Stimulated activated CD4-positive, alpha-beta T cell treated with anti-CD3 and anti-CD28 coated beads, Interleukin-1b, Interleukin-23, amount 100 ng/mL, for 1 hour (primary cell): ENCODE measurements at places on chromosomes 1 and 21.

DNA sequence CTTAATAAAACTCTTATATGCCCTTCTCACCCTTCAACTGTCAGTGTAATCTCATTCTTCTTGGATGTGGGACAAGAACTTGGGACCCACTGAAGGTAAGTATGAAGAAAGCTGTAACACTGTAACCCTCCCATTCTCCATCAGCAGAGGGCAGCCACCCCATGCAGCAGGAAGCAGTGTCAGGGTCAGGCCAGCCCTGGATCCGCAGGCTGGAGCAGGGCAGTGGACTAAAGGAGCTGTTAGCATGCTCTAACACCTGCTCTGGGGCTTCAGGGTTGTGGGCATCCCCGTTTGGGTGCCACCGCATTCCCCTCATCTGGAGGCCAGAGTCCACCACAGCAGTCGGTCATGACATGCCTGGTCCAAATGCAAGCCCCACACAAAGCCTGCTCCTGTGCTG lies 156.5 kb downstream of the HIVEP3 start:
- DNase-seq: no peak

DNA sequence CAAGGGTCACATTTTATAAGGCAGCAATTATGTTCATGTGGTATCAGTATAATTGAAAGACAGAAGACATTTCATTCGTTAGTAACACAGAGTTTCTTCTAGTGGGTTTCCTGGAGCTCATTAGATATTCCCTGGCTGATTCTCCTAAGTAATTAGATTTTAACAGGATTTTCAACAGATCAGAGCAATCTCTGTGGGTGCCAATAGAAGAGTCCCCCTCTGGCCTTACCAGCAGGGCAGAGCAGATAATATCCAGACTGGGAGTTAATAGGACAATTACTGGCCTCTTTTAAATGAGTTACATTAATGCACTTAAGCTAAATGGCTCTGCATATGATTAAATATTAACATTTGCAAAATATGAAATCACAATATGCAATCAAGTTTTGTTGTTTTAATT lies 74.2 kb upstream of the FOXD3 start:
- no peak for DNase-seq

DNA sequence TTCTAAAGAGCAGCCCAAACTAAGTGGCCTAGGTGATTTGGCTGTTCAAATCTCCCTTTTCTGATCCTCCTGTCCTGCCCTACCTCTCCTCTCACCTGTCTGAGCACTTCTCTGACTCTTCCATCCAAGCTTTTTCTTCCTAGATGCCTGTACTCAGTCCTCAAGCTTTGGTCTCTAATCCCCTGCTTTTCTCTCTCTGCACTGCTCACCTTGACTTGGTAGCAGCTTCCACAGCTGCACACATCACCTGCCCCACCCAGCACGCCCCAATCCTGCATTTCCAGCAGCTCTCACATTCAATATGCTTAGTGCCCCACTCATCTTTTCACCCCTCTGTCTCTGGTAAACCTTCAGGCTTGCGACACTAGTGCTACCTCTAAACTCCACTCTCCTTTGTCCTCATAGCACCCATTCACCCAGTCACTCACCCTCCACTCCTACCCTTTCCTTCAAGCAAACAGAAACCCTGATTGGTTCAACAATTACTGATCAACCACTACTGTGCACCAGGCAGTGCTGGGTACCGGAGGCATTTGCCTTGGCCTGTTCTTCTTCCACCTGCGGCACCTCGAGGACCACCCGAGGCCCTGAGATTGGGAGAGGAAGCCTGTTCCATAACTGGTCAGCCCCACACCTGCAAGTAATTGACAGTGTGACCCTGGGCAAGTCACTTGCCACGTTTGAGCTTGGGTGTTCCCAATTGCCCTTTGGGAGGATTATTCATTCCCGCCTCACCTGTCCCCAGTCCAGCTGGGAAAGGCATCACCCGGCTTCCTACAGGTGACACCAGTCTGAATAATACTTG lies 136.1 kb upstream of the EDN2 start:
- DNase-seq: no peak

- no peak for DNase-seq
These were observed 278.6 kb downstream of the SIPA1L2 start for GRCh38 chr1:232351335-232351734.

DNA sequence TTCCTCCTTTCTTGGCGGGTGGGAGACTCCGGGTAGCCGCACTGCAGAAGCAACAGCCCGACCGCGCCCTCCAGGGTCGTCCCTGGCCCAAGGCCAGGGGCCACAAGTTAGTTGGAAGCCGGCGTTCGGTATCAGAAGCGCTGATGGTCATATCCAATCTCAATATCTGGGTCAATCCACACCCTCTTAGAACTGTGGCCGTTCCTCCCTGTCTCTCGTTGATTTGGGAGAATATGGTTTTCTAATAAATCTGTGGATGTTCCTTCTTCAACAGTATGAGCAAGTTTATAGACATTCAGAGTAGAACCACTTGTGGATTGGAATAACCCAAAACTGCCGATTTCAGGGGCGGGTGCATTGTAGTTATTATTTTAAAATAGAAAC lies 2.5 kb downstream of the OLIG2 start:
- no peak for DNase-seq

GRCh38 chr1:176858433-176858916 lies 306.0 kb downstream of the ASTN1 start:
- DNase-seq: no peak

DNA sequence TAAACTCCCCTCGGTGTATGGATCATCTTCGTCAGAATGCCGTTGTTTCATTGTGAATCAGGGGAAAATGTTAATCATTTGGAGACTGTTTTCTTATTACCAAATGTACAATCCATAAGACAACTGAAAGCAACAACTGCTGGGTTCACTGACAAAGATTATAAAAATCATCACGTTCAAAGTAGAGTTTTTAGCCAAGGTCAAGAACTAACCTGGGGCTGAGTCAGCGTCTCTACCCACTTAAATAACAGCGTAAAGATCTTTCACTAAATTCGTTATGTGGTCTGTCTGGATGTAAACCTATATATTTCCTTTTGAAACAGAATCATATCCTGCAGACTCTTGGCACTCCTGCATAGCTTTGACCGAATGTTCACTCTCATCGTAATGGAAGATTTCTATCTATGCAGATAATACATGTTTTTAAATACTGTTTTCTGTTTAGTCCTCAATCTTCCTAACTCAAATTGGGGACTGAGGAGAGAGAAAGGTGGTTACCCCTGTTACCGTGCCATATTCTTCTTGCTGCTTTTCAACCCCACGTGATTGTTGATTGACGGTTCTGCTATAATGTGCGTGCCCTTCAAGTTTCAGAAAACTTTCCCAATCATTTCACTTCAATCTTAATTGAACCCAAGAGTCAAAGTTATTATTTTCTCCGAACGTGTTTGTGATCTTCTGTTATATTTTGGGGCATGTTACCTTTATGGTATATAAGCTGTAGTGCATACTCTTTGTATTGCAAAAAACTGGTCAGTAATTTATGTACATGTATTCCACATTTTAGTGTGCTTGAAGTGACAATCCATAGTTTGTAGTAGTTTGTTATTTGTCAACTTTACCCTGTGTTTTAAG lies 15.6 kb upstream of the NCMAP start:
- DNase-seq: no peak

DNA sequence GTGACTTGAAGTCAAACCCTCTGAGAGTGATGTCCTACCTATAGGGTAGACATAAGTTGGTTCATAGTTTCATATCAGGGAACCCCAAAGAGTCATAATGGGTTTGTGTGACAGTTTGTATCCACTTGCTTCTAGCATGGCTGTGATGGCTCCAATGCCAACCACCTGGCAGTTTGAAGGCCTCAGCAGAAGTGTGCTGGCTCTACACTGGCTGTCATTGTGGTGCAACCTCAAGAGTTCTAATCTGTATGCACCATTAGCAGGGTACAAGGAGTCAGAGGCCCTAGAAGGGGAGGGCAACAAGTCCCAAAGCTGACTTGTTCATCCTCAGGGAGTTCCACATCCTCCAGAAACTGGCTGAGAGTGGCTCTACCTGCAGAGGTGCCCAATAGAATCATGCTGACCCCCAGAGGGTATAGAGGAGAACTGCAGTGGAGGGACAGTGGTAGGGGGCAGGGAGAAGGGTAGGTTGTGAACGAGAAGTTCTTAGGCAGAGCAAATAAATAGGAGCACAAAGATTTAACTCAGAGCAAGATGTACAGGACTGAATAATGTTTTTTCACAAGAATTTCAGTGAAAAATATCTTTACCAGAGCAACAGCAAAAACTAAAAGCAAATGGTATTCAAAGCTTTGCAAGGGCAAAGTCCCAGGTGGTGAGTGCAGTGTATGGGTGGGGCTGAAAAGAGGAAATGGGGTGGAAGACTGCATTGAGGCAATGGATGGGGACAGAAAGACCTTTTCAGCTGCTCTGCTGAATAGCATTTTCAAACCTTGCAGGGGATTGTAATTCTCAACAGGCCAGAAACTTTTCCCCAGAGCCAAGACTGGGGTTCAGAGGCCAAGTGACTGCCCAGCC lies 3.2 kb downstream of the FCRL2 start:
- DNase-seq: no peak

DNA sequence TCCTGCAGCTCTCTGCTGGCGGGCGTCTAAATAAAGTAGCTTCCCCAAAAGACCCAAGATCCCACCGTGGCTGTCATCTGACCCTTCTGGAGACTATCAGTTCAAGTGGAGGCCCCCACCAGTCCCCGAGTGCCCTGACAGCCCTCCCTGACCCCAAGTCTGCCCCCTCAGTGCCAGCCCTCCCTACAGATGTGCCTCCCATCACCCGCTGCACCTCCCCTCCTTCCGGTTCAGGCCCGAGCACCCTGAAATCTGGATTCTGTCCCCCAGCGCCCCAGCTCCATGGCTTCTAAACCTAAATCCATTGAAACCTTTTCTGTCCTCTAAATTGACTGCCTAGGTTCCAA lies 595 bp downstream of the IL10RB start:
- no peak for DNase-seq

DNA sequence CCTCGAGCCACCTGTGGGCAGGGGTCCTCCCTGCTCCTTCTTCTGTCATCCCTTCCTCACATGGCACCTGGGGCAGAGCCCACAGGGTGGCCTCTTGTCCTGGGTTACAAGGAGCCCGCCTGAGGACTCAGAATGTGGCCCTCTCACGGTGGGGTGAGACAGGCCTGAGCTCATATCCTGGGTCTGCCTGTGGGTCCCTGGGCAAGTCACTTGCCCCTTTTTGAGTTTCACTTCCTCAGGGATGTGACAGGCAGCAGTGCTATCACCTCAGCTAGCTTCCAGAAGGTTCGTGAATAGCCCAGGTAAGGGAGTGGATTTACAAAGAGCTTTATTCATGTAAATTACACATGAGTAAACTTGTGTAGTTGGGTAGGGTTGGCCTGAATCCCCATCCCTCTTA lies 33.5 kb downstream of the HTR6 start:
- no peak for DNase-seq

DNA sequence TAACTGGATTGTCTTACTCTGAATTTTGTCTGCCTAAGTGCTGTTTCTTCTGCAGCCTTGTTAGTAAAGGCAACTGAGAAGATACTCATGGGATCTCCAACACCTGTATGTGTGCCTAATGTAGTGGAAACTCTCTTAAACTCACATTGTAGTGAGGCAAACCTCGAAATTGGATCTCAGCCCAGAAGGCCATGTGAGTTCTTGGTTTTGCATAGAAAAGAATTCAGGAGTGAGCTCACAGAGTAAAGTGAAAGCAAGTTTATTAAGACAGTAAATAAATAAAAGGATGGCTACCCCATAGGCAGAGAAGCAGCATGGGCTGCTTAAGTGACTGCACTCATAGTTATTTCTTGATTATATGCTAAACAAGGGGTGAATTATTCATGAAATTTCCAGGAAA lies 1344.7 kb downstream of the NCAM2 start:
- no peak for DNase-seq

GRCh38 chr1:107786203-107786845 lies 178.7 kb downstream of the VAV3 start:
- DNase-seq: no peak

DNA sequence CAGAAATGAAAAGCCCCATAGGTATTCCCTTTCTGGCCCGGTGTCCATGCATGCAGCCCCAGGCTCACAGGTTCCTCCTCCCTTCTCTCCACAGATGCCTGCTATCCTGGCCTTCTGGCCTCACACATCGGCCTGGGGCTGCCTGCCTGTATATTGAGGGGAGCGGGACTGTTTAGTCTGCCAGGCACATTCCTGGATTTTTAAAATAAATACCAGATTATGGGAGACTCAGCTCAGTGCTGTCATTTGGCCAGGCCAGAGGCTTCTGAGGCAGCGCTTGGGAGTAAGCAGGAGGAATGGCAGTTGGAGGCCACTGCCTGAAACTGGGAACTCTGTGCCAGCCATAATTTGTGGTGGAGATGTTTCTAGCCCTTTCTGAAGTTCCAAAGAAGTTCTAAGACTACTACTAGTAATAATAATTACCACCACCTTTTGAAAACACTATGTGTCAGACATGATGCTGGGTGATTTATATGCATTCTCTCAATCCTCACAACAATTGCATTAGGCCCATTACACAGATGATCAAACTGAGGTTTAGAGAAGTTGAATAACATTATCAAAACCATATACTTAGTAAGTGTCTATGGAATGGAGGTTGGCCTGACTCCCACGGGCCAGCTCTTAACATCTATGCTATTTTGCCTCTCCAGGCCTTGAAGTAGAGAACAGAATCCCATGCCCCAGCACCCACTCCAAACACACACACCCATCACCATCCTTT lies 107.6 kb downstream of the PLXNA2 start:
- no peak for DNase-seq

GRCh38 chr1:167726008-167726407 lies 4.2 kb downstream of the MPZL1 start:
- DNase-seq: no peak

DNA sequence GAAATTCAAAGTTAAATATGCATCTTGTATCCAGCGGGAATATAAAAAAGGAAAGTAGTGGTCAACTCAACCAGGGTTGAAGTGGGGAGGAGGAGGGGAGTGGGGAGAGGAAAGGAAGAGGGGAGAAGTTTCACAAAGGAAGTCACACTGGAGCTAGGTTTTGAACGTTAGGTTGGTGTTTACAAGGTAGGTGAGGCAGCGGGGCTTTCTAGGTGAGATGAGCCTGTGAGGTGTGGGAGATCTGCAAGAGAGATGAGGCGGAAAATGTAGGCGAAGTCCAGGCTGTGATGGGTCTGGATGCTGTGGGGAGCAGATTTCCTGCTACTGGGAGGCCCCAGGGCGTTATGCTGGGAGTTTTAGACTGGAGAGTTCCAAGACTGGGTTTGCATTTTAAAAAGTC lies 36.1 kb upstream of the IL20 start:
- no peak for DNase-seq

DNA sequence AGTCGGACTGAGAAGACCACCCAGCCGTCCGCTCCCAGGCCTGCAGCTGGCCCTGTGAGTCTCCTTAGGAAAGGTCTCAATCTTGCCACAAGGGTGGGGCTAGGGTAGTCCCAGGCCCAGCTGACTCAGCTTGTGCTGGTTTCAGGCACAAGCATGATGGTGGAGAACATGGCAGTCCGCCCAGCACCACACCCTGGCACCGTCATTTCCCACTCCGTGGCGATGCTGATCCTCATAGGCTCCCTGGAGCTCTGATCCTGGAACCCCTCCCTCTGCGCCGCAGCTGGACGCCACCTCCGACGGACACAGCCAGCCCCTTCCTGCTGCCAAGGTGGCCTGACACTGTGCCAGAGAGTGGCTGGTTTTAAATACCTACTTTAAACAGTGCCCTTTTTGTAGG lies 10.7 kb downstream of the TMEM81 start:
- DNase-seq: no peak
